Mammary epithelial cell (primary cell): ENCODE measurements at places on chromosomes 11 and 22. TPM values are rescaled to one million over a fixed set of nuclear protein-coding genes. Genes with fewer than 3 reads are reported as not detected.

- DNase-seq, result peak; percentile 89
Measured at GRCh38 chr22:20020533-20021195, at the start of gene TANGO2. TSS of gene TANGO2 (plus strand) at chr22:20021110. CDS start at chr22:20036799, 15,689 bp downstream.

The CLDN5 gene
- total RNA-seq, result not detected

The OR5B12 gene
- total RNA-seq, result not detected in 2 replicates

The INS gene
- total RNA-seq, result not detected in 2 replicates

DNA sequence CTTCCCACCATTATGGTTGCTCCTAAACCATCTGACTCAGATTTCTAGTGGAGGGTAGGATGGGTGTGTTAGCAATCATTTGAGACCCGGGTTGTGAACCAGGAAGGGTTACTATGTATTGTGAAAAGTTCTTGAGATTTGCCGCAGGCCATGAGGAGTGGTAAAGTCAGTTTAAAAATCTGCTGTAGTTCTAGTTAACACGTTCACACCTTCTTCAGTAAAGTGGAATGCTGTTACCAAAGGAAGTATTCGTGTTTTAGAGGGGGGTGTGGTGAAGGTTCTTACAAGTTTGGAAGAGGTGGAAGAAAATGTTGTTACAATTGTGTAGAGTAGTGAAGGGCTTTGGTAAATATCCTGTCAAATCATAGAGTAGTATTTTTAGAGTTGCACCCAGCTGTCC lies 2.6 kb downstream of the MTMR3 start:
- DNase-seq, result no peak

The KRTAP5-8 gene
- not detected in 2 replicates for total RNA-seq

- no peak for DNase-seq
Measured at GRCh38 chr11:128735935-128736605, 42.2 kb downstream of the FLI1 start.

DNA sequence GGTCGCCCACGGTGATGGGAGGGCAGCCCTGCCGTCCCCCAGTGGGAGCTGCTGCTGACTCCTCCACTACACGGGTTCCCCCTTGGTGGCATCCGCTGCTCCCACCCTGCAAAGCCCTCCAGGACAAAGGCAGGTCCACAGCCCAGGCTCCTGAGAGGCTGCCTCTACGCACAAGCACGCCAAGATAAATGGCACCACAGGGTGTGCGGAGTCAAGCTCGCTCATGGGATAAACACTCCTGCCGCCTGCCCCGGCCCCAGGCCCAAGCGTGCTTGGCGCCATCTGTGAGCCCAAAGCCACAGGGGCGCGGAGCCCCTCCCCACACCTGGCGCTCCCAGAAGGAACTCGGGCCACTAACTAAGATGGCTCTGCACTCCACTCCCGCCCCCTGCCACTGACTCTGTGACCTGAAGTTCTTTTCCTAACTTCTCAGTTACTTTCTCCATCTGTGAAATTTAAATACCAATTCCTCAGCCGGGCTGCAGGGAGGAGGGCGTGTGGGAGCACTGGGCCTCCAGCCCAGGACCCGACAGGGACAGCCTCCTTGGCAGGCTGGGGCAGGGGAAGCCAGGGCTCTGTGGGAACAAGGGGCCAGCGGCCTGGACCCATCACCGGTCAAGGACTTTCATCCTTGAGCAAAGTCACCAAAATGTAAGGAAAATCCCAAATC lies 14.9 kb downstream of the EHD1 start:
- no peak for DNase-seq
